Stimulated activated CD8-positive, alpha-beta memory T cell treated with anti-CD3 and anti-CD28 coated beads, Interleukin-15, amount 100 ng/mL, for 48 hours (primary cell): ENCODE measurements at places on chromosomes 6 and 20.

- DNase-seq: no peak
These were observed 172.3 kb upstream of the HDDC2 start for GRCh38 chr6:125474061-125474460.

- peak; percentile 59 for DNase-seq
These were observed 503 bp downstream of the PPDPF start for GRCh38 chr20:63520934-63521601.

- no peak for DNase-seq
These were observed 73.3 kb downstream of the CAP2 start for GRCh38 chr6:17466707-17467106.

GRCh38 chr6:28982476-28983266, 22.4 kb downstream of the ZNF311 start:
- no peak for DNase-seq

DNA sequence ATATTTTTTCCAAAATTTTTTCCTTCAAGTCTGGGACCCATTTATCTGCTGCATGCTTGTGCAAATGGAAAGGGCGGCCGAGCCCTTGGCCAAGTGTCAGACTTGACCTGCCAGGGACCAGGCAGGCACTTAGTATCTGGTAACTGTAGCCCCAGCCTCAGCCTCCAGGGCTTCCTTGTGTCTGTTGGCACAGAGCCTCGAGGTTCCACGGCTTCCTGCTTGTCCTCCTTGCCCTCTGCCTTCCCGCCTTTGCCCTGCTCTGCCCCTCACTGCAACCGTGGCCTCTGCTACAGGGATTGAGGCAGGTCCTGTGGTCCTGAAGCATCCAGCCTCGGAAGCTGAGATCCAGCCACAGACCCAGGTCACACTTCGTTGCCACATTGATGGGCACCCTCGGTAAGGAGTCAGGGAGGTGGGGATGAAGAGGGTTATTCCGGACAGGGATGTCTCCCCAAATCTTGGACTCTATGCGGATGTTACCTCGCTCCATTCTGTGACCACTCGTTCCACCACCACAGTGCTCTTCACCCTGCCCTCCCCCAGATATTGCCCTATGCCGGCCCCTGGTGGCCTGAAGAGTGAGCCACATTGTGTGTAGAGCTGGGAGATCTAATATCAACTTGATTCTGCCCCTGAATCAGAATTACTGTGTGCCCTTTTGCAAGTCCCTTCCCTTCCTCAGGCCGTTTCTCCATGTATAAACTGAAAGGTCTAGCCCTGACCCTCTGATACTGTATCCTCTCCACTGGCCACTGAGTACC, 41.5 kb upstream of the SRF start:
- DNase-seq: no peak

- no peak for DNase-seq
These were observed 11.8 kb downstream of the SRC start for GRCh38 chr20:37357481-37358365.

DNA sequence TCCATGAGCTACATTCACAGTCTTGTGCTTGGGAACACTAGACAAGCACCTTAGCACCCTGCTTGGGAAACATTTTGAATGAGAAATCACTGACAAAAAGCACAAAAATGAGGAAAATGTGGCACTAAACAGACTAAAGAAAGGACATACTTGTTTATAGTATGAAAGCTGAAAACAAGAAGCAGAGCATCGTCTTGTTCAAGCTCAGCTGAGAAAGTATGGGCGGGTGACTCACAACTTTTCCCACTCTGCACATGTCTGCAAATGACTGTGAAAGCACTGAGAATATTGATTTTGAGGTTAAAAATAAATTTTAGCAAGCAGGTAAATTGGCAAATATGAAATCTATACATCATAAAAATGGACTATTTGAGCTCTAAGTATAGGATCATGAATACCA, 725.3 kb downstream of the COL12A1 start:
- no peak for DNase-seq

DNA sequence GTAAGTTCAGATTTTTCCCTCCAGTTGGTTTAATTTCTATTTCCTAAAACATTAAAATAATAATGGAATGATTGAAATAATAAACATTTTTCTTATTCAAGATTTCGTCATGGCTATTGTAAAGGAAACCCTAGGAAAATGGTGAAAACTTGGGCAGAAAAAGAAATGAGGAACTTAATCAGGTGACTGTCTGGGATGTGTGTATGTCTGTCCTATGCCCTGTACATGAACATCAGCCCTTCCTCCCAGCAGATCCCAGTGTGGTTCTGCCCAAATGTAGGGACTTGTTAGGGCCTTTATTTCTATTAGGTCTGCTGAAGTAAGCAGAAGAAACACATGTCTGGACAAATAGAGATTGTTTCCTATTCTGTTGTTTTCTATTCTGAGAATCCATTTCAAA, 13.1 kb downstream of the RIOK1 start:
- DNase-seq: no peak

GRCh38 chr6:2055143-2055542, 190.3 kb downstream of the GMDS start:
- DNase-seq: no peak

DNA sequence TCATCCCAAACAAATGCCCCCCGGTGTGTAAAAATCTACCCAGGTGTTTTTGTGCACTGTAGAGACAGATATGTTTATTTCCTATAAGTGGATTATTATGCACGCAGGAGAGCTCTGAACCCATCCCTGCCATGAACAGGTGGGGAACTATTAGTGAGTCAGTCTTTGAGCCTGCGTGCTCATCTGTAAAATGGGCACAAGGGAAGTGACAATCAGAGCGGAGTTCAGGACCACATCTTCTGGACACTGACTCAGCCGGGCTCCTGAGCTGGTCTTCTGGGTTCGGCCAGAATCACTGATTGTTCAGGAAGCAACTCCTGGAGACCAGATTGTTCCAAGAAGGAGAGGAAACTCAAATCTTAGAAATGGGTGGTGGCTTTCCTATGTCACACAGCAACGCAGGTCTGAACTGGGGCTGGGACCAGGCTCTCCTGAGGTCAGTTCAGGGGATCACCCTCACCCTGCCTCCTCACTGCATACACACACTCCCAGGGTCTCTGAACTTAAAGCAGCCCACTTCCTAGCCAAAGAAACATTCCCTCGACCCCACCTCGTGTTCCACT, 27.3 kb upstream of the TGM2 start:
- DNase-seq: no peak

DNA sequence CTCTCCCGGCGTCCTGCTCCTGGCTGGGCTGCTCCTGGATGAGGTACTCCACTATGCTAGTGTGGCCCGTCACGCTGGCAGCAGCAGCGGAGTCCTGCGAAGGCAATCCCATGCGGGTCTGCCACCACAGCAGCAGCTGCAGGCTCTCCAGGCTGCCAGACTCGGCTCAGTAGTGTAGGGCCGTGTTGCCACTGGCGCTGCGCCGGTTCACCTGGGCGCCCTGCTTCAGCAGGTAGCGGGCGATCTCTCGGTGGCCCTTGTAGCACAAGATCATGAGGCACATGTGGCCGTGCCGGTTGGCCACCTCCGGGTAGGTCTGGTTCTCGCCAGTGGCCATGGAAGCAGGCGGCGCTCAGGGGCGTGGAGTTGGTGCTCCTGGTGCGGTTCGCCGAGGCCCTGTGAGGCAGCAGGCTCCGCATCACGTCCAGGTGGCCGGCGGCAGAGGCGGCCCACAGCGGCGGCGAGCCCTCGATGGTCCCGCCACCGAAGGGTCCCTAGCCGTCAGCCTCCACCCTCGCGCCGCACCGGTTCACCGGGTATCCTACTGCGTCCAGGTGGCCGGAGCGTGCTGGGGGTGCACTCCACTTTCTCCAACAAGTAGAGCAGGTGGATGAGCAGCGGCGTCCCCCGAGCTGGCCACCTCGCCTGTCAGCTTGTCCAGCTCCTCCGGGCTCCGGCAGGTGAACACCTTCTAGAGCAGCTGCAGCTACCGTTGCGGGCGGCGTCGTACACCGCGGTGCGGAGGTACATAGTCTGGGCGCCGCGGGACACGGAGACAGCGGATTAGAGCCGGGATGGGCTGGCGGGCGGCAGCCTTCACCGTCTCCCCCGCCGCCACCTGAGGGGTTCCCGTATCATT, 19.8 kb downstream of the RFPL4B start:
- DNase-seq: no peak

- DNase-seq: no peak
These were observed 57.8 kb downstream of the OPRM1 start for GRCh38 chr6:154096834-154097233.

DNA sequence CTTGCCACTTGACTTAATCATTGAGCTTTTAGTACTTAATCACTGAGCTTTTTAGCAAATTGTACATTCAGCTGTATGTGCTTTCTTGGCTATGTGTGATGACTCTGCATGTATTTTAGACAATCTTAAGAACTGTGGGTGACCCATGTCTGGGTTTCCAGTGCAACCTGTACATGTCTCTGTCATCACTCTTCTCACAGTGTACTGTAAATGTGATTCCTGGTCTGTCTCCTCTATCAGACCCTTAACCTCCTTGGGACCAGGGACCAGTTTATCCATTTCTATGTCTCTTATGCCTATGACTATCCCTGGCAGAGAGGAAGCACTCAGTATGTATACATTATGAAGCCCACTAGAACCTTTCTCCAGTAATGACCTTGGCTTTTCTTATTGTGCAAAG, 36.6 kb upstream of the HDDC2 start:
- no peak for DNase-seq

DNA sequence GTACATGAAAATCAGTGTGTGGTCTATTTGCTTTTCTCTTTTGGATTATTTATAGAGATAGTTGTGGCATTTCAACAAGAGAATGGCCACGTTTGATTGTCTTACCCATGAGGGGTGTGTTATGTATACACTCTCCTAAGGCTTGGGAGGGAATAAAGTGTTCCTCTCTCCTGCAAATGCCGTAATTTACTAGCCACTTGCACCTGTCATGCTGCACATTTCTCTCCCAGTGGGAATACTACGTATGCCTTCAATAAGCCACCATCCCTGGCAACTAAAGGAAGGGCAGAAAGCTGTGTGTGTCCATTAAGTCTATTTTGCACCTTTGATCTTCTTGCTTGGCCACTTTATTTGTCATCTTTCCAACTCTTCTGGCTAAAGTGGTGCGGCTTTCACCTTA, 541.2 kb downstream of the QKI start:
- no peak for DNase-seq

DNA sequence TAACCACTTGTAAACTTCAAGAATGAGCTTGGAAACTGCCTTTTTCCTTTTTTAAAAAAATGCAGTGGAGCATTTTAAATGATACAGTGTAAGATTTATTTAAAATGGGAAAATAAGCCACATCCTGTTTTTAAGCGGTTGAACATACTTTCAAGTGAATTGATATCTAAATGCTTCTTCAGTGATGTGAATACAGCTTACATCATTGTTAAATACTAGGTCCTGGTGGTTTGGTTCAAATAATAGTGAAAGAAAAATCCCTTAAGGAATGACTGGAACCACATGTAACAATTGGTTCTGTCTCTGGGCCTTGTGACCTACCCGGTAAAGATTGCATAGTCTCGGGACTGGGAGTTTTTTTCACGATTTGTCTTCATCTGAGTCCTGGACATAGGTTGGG, 44.2 kb downstream of the BMP6 start:
- no peak for DNase-seq

GRCh38 chr20:4919047-4919704, 82.1 kb downstream of the SLC23A2 start:
- no peak for DNase-seq

DNA sequence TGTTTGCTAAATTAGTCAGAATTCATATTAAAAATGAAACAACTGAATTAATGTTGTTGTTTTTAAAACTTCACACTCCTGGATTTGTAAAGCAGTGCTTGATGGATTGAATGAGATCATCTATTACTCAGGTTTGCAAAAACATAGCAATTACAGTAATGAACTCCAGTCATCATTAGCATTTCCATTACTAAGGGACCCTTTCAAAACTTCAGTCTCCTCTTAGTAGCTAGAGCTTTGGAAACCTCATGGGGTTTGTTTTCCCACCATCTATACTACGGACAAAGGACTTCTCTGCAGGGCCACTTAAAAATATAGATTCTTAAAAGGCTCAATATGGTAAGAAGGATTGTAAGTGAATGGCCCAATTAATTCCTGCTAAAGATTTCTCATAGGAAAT, 209.9 kb upstream of the PRND start:
- DNase-seq: no peak

DNA sequence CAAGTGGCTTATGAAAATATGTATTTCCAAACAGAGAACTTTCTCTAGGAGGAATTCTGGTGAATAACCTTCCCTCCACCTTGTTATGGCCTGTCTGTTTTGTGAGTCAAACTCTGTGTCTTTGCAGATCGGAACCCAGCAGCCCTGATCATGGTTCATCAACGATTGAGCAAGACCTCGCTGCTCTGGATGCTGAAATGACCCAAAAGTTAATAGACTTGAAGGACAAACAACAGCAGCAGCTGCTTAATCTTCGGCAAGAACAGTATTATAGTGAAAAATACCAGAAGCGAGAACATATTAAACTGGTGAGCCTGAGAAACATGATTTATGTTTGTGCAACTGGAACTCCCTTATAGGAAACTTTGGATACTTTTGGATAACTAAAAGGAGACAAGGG, 294.5 kb upstream of the PLCB4 start:
- DNase-seq: no peak

- no peak for DNase-seq
These were observed 334.9 kb upstream of the JARID2 start for GRCh38 chr6:14910692-14911547.

DNA sequence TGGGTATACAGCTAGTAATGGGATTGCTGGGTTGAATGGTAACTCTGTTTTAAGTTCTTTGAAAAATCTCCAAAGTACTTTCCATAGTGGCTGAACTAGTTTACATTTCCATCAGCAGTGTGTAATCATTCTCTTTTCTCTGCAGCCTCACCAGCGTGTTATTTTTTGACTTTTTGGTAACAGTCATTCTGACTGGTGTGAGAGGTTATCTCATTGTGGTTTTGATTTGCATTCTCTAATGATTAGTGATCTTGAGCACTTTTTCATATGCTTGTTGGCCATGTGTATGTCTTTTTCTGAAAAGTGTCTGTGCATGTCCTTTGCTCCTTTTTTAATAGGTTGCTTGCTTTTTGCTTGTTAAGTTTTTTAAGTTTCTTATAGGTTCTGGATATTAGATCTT, 194.2 kb upstream of the PHACTR1 start:
- DNase-seq: no peak

DNA sequence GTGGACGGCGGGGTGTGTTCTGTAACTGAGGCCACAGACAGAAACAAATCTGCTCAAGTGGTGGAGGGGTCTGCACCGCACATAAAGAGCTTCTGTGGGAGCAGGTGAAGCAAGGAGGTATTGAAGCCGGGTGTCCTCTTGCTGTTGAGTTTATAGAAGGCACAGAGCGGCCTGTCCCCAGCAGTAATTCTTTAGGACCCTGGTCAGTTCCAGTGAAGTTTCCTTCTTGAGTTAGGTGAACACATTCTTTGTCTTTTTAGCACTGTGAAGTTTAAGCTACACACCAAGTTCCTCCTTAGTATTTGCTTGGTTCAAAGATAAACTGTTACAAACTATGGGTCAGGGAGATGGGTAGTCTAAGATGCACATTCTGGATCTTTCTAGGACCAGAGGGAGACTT, 6.1 kb downstream of the PRDM1 start:
- DNase-seq: no peak
